Tibial nerve (tissue), 4 donors: ENCODE measurements at places on chromosomes 11 and 22.
A peak's percentile ranks its signal among the peaks of the same experiment; 100 is the strongest.

DNA sequence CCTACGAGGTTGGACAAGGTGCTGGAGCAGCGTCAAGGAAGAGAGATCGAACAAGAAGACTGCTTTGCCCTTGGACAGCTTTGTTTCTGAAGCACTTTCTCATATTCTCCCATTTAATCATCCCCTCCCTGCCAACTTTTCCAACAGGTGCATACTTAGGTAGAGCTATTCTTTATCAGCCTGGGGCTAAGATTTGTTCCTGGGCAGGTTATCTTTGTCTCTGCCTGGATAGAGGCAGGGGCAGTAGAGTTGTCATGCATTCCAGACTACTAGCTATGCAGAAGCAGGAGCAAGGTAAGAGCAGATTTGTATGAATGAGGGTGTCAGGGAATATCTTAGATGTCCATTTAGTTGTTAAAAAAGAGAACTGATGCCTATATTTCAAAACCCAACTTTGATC, 82.3 kb downstream of the PTPRJ start:
- DNase-seq, result no peak

DNA sequence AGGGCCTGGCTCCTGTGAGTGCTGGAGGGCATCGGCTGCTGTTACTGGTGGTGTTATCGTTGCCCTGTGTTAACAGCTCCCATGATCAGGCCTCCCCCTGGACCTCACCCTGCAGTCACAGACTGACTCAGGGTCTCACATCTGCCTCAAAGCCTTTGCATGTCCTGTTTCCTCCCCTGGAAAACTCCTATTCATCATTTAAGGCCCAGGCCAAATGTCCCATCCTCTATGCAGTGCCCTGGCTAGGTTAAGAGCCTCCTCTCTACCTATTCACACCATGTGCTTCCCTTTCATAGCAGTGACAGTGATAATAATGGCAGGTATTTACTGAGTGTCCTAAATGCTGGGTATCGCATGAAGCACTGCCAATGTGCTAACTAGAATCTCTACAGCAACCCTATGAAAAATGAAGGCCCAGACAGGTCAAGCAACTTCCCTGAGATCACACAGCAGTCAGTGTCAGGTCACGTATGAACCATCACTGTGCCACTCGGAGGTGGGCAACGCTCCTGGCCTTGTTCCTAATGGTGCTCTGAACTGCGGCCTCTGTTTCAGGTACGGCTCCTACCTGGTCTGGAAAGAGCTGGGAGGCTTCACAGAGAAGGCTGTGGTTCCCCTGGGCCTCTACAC, 9.3 kb downstream of the TSPO start:
- DNase-seq, result no peak

GRCh38 chr11:67441731-67442351, 1.4 kb downstream of the CORO1B start:
- no peak for DNase-seq

GRCh38 chr11:75388386-75389275, 10.7 kb upstream of the RPS3 start:
- peak; percentile 42 for DNase-seq

GRCh38 chr11:40877981-40878380, 581.5 kb downstream of the LRRC4C start:
- DNase-seq, result no peak

GRCh38 chr22:17258015-17258787, 39.0 kb upstream of the ADA2 start:
- DNase-seq, result no peak

GRCh38 chr11:86230921-86231434, 13.6 kb upstream of the EED start:
- DNase-seq, result no peak

DNA sequence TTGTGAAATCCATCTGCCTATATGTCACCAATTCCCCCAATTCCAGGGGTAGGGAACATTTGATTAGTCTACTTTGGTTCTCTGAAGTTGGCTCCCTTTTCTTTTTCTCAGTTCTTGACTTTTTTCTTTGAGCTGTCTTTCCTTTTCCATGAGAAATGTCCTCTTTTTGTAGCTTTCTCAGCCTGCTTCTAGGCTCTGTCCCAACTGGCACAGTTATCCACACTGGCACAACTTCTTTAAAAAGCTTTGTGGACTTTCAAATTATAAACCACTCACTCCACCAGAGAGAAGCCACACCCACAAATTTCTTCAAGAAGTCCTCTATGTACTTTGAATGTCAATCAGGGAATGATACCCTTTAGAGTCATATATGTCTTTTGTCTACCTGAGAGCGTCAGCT, 100.5 kb downstream of the TTC17 start:
- DNase-seq, result no peak

GRCh38 chr22:46027211-46028105, 50.5 kb upstream of the WNT7B start:
- peak; percentile 40 for DNase-seq

- DNase-seq, result no peak
Observed at GRCh38 chr22:23571486-23571885, 8.6 kb downstream of the IGLL1 start.

GRCh38 chr11:86172894-86173293, 71.7 kb upstream of the EED start:
- no peak for DNase-seq

- DNase-seq, result no peak
Observed at GRCh38 chr11:71248251-71248570, 4.2 kb downstream of the SHANK2 start.

DNA sequence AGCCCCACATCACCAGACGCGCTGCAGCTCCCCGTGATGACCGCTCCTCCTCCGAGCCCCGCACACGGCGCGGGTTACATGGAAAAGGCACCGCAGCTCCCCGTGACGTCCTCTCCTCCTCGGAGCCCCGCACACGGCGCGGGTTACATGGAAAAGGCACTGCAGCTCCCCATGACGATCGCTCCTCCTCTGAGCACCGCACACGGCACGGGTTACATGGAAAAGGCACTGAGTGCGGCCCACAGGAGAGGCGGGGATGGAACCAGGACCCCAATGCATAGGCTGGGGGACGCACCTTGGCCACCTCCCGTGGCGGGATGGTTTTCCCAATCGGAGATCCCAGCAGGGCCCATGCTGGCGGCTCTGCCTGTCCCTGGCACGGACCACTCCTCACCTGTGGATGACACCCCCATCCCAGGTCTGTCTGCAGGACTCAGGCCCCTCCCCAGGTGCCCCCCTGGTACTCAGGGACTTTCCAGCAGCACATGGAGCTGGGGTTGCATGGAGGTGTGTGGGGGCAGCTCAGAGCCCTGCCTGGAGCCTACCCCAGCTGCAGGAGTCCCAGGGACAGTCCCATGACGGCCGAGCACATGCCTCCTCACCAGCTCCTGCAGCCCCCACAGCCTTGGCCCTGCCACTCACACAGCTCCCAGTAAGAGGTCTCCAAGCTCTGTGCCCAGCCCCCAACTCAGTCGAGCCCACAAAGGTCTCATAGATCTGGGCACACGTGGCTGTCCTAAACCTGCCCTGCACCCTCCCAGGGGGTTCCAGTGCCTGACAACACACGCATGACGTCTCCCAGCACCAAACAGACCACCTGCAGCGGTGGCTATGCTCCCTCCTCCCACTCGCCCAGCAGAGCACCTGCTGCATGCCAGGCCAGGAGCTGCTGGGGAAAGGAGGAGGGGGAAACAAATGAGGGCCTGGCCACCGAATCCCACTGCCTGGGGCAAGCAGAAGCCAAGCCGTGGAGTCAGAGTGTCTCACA, 166.6 kb downstream of the BRD1 start:
- DNase-seq, result no peak

DNA sequence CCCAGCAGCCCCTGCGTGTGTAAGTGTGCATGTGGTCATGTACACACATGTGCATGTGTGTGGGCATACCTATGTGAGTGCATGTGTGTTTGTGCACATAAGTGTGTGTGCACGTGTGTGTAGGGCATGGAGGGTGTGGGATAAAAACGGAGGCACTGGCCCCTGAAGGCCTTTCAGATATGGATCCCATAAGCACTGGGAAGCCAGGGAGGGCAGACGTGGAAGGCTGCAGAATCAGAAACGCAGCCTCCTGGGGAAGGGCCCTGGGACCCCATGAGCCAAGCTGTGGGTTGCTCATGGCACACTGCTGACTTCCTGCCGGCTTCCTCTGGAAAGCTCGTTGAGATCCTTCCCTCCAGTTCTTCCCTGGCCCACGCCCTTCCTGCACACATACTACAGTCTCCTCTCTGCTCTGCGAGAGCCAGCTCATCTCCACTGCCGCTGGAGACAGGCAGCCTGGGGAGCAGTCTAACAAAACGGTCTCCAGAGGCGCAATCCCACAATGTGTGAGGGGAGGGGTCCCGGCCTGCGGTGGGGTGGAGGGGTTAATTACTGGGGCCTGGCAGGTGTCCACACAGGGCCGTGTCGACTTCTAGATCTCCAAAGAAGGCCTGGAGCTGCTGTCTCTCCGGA, 435.2 kb upstream of the B3GAT1 start:
- no peak for DNase-seq

GRCh38 chr11:47111318-47111804, 65.3 kb downstream of the ARFGAP2 start:
- no peak for DNase-seq

DNA sequence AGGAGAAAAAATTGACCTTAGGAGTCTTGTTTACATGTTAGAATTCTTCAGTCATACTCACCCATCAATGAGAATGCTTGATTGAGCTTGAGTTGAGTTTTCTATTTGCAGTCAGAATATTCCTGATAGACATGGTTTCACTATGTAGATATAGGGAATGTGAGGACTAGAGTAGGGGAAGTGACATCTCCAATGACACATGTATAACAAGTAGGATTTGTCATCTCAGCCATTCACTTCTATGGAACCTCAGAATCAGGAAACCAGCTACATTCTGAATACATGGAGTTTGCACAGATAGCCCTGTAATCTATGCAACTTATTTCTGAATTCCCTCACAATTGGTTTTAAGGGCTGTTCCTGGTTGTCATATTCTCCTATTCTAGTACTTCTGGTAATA, 20.1 kb upstream of the OR9Q1 start:
- DNase-seq, result no peak

DNA sequence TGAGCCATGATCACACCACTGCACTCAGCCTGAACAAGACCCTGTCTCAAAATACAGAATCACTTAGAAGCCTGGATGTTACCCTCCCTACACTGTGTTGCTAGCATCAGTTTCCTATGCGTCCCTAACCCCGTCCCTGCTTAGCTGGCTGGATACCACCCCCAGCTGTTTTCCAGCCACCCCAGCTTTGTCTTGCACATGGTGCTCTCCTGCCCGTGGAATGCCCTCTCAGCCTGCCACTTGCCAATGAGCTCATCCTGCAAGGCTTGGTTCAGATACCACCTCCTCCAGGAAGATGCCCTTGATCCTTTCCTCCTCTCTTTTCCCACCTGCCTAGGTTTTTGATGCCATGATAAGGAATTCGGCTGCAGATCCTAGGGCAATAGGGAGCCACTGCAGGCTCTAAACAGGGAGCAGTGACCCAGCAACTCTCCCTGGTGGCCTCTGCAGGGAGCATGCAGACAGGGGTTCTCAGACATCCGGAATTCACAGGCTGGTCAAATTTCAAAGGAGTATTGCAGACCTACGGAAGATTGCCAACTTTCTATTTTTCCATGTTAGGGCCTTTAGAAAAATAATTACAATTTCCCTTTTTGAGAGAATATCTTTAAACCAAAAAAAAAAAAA, 52.7 kb upstream of the WNT7B start:
- no peak for DNase-seq

- no peak for DNase-seq
Observed at GRCh38 chr11:12628314-12628713, 45.9 kb upstream of the TEAD1 start.

GRCh38 chr22:31313366-31314147, 21.3 kb upstream of the PIK3IP1 start:
- peak; percentile 52 for DNase-seq

GRCh38 chr11:78072455-78072854, 7.2 kb downstream of the NDUFC2 start:
- no peak for DNase-seq

- peak; percentile 61 for DNase-seq
Observed at GRCh38 chr22:36331306-36331911, 56.4 kb downstream of the MYH9 start.

DNA sequence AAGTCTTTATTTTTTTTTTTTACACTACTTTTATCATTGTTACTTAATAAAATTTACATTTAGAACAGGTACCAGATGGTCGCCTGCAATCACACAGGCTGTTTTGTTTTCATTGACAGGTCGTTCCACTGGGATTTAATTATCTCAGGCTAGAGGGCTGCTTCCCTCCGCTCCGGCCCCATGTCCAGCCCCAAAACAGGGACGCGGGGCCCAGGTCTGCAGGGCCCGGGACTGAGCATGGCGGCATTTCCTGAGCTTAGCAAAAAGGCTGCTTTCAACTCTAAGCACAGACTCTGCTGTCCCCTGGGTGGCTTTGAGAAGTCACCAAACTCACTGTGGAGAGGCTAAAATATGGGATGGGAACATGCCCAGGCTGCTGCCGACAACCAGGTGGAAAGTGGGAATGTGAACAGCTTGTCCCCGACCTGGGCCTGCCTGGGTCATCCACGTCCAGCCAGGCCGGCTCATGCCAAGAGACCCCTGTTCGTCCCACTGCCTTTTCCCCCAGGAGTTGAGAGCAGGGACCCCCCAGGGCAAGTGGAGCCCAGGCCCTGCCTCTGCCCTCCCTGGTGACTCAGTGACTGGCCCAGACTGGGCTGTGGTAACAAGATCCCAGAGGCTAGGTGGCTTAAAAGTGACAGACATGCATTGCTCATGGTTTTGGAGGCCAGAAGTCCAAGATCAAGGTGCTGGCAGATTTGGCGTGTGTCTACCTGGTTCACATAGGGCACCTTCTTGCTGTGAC, 150.0 kb downstream of the SHANK2 start:
- DNase-seq, result no peak

DNA sequence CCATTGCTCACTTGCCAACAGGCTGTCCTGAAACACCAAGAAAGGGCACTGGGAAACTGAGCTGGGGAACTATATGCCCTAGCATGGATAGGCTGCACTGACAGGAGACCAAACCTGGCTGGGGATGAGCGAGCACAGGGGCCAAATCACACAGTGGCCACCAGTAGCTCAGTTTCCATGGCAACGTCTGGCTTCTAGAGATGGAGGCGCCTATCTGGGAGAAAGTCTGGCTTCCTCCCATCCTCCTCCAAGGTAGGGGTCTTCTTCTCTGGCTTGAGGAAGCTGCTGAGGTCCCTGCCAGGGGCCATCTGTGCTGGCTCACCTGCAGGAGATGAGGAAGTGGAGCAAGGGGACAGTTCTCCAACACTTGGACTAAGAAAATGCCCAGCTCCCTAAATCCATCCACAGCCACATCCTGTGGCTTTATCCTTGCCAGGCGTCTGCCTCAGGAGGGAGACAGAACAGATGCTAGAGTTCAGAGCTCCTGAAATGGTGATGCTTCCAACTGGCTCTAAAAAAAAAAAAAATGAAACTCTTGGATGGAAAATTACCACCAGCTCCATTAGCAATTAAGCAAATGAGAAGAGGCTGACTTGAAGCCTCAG, 48.3 kb downstream of the SYT13 start:
- DNase-seq, result no peak

DNA sequence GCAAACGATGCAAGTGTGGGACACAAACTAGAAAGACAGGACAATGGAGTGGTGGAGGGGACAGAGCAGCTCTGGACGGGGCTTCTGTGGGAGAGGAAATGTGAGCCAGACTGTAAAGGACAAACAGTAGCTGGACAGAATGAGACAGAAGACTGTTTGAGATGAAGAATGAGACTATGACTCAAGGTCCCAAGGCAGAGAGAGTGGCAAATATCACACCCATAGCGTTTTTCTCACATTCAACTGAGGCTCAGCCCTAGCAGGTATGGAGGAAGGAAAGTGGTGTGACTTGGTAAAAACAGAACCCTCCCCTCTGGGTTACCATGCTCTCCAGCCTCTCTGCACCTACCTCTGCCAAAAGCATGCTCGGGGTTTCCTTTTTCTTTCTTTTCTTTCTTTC, 96.5 kb downstream of the RPL27A start:
- no peak for DNase-seq

GRCh38 chr11:90100431-90100830, 14.7 kb downstream of the UBTFL1 start:
- DNase-seq, result no peak
